ENCODE measurements at places on chromosomes 1 and 21.

GRCh38 chr21:29887313-29888009 lies 52.3 kb downstream of the GRIK1 start:
- DNase-seq = no peak

GRCh38 chr21:23811805-23812204 lies 1795.5 kb downstream of the MRPL39 start:
- no peak for DNase-seq

GRCh38 chr1:179853102-179853501 lies 24.5 kb downstream of the TOR1AIP2 start:
- no peak for DNase-seq

DNA sequence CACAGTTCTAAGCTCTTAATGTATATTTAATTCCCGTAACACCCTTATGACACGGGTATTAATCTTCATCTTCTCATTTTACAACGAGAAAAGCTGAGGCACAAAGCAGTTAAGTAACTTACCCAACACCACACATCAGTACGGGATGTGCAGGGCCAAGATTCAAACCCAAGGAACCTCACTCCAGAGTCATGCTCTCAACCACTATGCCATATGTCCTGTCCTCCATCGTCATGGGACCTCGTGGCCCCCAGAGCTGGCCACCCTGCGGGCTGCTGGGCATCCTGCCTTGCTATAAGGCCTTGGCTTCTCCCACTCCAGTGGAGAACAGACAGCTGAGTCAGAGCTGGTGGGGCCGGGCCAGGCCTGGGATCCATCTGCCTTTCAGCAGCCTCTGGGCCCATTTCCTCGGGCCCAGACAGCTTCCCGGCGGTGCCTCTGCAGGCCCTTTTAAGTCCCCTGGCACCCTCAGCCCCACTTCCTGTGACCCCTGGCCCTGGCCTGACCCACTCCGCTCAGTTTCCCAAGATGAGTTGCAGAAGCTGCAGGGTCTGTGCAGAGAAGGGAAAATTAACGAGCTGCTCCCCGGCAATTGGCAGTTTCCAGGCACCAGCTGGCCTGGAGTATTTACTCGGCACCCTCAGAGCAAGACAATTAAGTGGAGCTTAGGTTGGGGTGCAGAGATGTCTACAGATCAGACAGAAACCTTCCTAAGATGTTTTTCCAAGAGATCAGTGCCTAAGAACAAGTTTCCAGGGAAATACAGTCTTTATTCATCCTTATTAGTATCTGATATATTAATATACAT lies 98.2 kb downstream of the EPHB2 start:
- no peak for DNase-seq

- no peak for DNase-seq
Observed at GRCh38 chr1:159755451-159756007, 25.2 kb upstream of the DUSP23 start.

DNA sequence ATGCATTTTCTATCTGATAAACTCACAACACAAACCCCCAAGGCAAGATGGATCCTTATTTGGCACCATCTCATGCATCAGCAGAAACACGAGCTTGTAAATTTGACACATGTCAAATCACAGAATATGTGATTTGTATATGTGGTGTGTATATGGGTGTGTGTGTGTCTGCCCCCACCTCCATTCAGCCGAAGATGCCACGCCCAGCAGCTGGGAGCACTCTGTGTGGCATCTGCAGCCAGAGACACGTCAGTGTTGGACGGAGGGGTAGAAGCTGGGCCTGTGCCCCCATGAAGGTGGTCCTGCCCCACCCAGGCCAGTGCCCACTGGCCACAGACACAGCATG lies 108.4 kb downstream of the CAPN8 start:
- DNase-seq = no peak

GRCh38 chr1:226154593-226154992 lies 31.9 kb downstream of the ACBD3 start:
- DNase-seq = no peak

DNA sequence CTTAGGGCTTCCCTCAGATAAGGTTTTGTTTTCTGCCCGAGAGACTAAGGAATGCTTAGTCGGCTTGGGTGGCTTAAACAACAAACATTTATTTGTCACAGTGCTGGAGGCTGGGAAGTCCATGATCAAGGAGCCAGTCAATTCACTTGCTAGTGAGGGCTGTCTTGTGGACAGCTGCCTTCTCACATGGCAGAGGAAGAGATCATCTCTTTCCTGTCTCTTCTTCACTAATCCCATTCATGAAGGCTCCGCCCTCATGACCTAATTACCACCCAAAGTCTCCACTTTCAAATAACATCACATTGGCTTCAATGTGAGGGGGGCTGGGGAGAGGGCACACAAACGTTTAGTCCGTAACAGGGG lies 50.5 kb upstream of the IL12RB2 start:
- no peak for DNase-seq

DNA sequence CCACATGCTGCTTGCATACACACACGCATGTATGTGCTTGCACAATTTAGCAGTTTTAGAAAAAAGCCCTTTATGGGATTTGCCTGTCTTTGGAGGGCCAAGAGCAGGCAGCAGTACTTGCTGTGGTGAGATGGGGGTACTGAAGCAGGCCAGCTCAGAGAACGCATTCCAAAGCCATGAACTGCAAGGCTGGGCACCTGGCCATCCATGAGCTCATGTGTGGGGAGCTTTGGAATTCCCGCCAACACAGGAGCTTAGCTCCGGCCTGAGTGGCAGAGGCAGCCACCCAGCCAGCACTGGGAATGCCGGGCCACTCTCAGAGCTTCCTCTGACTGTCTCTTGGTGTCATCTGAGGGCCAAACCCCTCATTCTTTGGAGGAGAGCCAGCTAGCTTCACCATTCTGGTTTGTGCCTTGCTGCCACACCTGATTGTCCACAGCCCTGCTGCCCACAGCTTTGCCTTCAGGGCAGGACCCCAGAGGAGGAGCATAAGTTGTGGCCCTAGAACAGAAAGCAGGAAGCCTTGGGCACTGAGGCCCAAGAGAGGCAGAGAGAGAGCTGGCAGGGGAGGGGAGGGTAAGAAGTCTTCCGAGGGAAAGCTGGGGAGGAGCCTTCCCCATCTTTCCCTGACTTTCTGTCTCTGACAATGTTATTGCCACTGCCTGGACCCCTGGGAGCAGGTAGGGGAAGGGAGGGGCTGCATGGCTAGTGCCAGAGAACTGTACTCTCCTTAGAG lies 92.1 kb upstream of the POU3F1 start:
- DNase-seq = no peak

DNA sequence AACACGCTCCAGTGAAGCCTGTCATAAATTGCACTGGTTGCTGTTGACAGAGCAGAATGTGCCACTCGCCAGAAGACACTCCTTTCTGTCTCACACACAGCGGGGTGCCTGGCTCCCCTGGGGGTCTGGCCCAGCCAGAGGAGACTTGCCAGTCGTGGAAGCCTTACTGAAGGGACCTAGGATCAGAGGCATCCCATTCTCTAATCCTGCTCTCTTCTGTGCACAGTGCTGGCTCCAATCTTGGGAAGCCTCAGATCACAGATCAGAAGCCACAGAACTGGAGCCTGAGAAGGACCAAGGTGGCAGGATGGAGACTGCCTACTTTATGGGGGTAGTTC lies 1.4 kb downstream of the SLC9A1 start:
- no peak for DNase-seq

DNA sequence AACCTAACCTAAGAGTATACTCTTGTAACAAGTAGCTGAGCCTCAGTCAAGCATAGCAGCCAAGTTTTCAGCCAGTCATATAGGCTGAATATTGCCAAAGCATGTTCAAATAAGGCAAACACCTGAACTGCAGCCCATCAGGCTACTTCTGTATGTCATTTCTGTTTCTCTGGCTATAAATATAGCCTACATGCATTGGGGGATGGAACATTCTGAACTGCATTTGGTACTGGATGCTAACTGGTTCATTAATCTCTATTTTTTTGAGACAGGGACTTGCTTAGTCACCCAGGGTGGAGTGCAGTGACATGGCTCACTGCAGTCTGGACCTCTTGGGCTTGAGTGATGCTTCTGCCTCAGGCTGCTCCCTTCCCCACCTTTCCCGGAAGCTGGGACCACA lies 37.3 kb downstream of the MAST2 start:
- no peak for DNase-seq

- no peak for DNase-seq
Observed at GRCh38 chr1:202204065-202204464, 10.5 kb downstream of the LGR6 start.

- no peak for DNase-seq
Observed at GRCh38 chr1:33460947-33461629, 11.4 kb upstream of the ZSCAN20 start.

GRCh38 chr1:156894711-156895454 lies 1.4 kb downstream of the PEAR1 start:
- DNase-seq = no peak

DNA sequence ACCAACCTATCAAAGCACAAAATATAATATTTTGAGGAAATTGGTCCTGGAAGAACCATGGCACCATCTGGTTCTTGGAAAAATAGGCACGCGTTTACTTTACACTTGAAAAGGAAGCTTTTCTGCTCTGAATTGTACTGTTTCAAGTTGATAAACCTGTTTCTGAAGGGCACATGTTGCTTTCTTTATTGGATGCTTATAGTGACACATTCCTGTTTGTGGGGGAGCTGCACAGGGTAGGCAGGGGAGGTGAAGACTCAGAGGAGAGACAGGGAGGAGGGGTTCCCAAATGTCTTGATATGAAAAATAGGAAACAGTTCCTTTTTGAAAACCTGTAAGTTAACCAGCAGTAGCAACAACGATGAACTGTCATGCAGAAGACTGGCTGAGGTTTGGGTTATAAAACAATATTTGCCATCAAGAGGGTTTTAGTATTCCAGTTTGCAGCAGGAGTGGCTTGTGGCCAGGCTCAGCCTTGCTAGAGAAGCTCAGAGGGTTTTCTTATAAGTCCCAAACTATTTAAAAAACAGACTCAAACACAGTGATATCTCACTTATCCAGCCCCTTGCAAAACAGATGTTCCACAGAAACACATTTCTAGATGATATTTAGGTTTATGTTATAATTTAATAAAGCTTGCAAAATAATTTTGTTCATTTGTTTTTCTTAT lies 127.0 kb upstream of the MROH9 start:
- no peak for DNase-seq

DNA sequence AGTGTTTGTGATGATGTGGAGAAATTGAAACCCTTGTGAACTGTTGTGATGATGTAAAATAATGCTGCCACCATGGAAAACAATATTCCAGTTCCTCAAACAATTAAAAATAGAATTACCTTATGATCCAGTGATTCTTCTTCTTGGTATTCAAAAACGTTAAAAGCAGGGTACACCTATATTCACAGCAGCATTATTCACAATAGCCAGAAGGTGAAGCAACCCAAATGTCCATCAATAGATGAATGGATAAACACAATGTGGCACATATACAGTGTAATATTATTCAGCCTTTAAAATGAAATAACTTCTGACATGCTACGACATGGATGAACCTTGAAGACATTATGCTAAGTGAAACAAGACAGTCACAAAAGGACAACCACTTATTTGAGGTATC lies 59.2 kb downstream of the LYPLAL1 start:
- no peak for DNase-seq

DNA sequence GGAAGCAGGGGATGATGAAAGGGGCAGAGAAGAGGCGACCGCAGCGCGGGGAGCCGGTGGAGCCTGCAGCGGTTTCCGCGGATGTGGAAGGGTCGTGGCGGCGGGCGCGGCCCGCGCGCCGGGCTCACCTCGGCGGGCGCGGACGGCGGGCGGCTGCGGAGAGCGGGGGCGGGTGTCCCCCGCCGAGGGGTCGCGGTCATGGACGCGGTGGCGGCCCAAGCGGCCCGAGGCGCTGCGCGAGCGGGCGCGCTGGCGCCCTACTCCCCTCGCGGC lies 572 bp downstream of the LPGAT1 start:
- no peak for DNase-seq

DNA sequence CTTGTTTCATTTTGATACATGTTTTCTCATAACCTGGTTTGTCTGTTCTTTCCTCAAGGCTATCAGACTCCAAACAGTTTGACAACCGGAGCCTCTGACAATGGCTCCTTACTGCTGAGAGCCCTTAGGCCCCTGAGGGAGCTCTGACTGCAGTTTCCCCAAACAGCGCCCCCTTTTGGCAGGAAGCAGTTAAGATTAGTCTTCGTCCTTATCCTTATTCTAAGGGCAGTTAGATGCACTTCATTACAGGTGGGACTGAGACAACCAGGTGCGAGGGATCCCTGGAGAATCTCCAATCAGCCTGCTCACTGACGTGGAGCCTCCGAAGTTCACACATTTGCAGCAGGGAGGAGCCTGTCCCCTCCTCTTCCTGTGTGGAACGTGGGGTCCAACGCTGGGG lies 393.1 kb downstream of the BRINP3 start:
- DNase-seq = no peak

- no peak for DNase-seq
Observed at GRCh38 chr1:96865731-96866685, 144.4 kb downstream of the PTBP2 start.

- DNase-seq = no peak
Observed at GRCh38 chr1:242836423-242836822, 311.9 kb upstream of the PLD5 start.

DNA sequence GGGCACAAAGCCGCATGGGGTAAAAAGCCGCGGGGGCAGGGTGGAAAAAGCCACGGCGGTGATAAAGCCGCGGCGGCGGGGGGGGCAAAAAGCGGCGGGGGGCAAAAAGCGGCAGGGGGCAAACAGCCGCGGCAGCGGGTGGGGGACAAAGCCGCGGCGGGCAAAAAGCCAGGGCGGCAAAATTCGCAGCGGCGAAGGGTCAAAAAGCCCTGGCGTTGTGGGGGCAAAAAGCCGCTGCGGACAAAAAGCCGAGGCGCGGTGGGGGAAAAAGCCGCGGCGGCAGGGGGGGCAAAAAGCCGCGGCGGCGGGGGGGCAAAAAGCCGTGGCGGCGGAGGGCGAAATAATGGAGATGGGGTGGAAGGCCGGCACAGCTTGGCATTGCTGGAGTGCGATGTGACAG lies 3902.9 kb downstream of the SRGAP2C start:
- DNase-seq = no peak

- DNase-seq = no peak
Observed at GRCh38 chr1:11528611-11529261, 49.8 kb downstream of the DISP3 start.

DNA sequence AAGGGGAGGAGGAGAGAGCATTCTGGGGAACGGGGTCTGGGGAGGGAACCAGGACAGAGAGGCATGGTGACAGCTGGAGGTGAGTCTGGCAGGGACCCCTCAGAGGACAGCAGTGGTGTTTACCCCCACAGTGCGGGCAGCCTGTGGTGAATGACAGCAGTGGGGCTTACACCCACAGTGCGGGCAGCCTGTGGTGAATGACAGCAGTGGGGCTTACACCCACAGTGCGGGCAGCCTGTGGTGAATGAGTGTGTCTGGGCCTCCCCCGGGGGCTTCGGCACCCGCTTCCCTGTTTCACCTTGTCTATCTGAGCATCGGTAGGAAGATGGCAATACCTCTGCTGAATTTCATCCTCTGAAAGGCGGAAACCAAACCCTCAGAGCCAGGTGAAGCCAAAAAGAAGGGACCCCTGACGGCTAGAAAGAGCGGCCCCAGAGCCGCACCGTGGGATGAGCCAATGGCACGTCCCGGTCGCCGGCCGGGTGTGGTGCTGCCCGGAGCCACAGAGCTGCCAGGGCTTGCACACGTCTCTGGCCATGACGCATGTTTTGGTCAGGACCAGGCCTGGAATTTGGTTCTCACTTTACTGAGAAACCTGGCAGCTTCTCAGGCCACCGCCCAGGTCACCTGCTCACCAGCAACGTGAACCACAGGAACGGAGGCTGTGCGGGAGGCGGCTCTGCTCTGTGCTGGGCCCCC lies 54.1 kb downstream of the SIK1 start:
- no peak for DNase-seq
